ENCODE measurements at places on chromosomes 5 and 9.

DNA sequence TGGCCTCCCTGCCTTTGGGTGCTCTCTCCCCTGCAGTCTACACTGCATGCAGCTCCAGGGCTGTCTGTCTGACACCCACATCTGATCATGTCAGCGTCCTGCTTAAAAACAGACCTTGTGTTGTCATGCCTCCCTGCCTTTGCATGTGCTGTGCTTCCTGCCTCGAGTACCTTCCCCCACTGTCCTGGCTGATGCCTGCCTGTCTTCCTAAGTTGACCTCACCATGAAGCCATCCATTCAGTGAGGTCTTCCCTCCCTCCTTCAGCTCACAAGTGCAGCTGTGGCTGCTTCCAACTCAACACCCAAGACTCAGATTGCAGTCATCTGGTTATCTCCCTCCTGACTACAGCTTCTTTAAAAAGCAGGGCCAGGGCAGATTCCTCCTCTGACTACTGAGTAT is 5.5 kb downstream of the ANGPTL2 start:
- no peak for DNase-seq

GRCh38 chr5:57416278-57416994 is 66.2 kb downstream of the ACTBL2 start:
- no peak for DNase-seq

GRCh38 chr9:127035948-127036347 is 86.5 kb downstream of the ANGPTL2 start:
- no peak for DNase-seq

GRCh38 chr9:78713614-78714405 is 416.9 kb downstream of the PSAT1 start:
- no peak for DNase-seq

DNA sequence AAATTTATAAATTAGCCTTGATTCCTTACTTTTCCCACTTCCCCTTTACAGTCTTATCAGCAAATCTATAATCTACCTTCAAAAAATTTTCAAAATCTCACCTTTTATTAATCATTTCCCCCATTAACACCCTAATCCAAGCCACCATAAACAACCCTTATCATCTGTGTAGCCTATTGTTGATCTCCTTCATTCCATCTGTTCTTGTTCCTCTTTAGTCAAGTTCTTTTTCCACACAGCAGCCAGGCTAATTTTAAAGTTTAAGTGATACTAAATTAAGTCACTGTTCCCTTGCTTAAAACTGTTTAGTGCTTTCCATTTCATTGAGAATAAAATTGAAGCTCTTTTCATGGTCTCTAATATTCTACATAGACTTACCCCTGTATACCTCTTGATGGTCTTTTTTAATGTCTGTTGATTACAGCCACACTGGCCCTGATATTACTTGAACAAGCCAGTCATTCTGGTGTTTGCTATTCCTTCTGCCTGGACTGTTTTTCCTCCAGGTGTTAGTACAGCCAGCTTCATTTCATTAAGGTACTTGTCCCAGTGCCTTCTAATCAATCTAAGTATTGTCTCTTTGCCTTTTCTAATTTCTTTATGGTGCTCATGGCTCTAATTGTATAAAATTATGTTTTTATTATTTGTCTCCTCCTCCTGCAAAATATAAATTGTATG is 31.1 kb downstream of the GPR151 start:
- DNase-seq = no peak

- no peak for DNase-seq
These were observed 401.4 kb downstream of the PSAT1 start for GRCh38 chr9:78698371-78698770.

DNA sequence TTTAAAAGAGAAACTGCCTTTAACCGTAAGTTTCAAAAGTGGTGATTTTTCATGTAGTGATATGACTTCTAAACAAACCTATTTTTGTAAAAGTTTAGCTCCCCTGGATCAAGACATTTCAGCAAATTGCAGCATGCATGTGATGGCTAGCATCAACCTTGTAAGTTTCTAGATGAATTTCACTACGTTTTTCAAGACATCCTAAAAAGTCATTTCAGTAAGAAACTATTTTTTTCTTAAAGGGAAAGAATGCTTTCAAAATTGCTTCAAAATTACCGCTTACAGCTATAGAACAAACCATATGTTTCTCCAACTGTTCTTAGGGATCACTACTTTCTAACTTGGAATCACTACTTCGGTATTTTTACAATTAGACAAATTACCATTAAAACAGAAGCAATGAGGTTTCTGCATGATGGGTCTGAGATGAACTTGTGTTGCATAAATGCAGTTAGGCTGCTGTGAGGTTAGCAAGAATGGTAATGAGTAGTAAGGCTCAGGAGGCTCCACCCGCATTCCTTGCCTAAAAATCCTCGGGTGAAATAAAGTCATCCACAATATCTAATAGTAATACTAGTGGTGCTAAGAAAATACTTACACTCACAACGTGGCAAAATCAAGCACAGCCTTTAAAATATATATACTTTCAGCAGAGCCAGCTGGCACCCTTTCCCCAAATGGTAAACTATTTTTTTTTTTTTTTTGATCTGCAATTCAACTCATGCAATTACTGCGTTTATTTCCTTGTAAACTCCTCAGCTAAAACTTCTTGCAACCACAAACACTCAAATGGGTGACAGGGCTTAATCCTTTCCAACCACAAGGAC is 53.8 kb downstream of the CDC14B start:
- DNase-seq = no peak

DNA sequence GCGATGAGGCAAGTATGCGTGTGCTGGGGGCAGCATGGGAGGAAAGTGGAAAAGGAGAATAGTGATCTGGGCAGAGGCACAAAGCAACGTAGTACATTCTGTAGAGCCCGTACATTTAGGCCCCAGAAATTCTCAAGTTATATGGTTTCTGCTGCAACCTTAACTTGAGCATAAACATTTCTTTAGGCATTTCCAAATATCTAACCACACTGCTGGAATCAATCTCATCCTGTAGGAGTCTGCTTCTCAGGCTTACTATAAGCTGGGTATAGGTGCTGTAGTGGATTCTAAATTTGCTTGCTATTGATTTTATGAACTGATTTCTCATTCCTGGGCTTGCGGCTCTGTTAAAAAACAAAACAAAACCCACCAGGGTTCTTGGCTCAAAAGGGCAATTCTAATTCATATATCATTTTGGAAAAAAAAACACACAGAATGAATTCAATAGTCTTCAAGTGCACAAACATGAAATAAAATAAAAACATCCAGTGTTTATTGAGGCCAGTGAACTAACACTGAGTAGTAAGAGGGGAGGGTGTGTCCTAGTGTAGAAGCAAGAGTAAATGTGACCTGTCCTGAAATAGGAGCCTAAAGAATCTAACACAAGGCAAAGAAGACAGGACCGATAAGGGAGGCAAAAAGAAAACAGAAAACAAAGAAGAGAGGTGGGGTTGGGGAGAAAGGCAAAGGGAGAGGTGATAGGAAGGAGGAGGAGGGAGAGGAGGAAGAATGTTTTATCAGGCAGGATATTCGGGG is 145.5 kb upstream of the LHFPL2 start:
- no peak for DNase-seq

DNA sequence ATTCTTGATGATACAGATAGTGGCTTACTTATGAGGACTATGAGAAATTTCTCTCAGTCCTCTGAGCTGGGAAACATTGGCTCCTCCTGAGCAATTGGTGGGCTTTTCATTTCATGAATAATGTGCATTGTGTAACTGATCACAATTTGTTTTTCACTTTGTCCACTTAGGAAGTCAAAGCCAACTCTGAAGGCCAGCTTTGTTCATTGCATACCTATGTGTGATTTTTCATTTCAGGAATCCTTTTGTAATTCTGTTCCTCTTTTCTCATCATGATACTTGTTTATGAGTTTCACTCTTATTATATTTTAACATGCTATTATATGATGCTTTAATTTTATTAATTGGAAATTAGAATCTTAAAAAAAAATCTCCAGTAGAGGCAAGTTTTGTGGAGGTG is 483.0 kb downstream of the EBF1 start:
- no peak for DNase-seq

DNA sequence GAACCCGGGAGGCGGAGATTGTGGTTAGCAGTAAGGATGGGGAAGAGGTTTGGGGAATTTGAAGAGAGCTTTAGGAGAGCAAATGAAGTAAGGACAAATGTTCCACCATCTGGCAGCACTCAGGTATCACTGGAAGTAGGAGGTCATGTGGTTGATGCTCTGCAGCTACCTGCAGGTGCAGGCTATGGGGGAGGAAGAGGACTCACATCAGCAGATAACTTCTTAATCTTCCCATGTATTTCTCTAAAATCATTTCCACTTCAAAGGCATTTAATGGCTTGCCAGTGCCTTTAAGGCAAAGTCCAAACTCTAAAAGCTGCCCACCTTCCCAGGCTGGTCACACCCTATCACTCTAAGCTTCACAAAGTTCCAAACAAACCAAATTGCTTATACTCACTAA is 8.1 kb upstream of the HAVCR1 start:
- no peak for DNase-seq

- no peak for DNase-seq
These were observed 7.3 kb upstream of the SLC25A48 start for GRCh38 chr5:135826994-135827671.

DNA sequence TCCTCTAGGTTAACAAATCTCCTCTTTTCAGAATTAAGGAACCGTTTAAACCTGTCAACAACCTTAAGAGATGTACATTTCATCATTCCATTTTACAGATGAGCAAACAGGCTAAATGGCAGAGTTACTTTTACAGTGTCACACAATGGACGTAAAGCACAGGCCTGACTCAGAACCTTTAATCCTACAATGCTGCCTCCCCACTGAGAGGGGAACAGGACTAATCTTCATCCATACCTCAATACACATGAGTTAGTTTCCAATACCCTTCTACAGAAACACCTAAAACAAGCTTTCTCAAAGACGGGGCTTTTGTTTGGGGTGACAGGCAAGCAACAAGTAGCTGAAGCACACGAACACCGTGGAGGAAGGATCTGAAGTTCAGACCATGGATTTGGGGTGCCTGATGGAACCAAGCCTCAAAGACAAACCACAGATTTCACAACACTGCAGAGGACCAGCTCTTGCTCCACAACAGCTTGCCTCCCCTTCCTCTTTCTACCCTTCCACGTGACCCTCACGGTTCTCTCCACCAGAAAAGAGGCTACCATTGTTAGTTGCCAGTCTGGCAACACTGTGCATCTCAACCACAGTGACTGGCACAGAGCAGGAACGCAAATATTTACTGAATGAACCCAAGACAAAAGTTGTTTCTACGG is 1.8 kb downstream of the RNF130 start:
- no peak for DNase-seq

DNA sequence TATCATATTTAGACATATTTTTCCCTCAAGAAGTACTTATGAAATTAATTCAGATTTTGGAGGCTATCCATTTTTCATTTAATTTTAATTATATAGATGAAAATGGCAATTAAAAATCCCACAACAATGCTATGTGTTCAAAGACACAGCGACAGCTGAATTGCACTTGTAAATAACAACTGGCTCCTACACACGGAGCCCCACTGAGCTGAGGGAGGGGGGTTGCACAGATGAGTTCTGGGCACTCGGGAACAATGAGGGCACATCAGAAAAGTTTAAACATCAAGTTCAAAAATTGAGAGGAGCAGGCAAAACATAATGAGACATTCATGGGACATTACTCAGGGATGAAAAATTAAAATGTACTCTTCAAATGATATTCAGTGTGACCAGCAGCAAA is 104.9 kb downstream of the MARCHF3 start:
- DNase-seq = no peak

DNA sequence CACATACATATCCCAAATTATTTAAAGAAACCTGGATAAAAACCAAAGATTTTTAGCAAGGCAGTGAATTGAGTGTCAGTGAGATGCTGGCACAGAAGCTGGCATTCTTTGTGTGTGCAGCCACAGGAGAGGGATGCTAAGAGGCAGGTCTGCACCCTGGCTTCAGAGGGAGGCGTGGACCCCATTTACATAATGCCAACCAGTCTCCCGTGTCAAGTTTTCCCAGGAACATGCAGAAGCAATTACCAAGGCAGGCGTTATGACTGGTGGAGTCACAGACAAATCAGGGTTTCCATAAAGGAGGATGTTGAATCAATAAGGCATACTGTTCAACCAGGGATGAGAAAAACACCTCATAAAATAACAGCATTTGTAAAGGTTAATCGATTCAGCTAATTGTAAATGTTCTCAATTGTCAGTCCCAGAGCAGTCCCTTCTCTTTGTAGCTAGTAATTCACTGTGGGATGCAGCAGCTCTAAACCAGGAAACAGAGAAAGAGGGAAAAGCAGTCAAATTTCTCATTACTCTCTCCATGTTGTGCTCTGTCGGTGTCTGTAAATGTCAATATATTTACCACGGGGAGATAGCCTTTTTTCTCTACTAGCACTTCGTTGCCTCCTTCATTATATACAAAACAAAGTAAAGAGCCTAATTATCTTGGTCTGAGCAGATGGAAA is 452.4 kb upstream of the GRAMD2B start:
- no peak for DNase-seq

DNA sequence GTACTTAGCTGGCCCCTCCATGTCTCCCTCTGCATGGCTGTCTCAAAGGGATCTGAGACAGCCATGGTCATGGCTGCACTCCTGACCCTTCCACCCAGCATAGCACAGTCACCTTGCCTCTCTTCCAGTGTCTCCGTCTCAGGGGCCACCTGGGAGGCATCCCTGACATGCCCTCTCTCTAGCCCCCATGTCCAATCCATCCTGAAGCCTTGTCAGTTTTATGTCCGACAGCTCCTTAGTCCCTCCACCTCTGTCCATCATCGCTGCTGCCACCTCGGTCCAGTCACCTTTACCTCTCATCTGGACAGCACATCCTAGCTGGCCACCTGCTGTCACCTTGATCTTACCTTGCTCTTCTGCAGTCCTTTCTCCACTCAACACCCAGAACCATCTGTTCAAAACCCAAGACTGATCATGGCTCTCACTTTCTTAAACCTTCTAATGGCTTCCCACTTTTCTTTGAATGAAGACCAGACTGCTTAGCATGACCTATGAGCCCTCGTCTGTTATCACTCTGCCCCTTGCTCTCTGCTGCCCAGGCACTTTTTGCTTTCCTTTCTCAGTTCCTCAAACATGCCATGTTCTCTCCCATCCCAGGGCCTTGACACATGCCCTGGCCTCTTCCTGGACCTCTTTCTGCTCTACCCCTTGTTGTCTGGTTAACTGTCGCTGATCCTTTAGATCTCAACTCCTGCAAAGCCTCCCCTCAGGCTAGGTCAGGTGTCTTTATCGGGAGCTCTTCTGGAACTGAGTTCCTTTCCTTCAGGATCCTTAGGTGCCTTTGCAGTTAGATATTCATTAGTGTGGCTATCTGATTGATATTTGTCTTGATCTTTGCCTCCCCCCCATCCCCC is 181.8 kb upstream of the PITX1 start:
- DNase-seq = no peak

GRCh38 chr5:159106569-159107282 is 7.0 kb upstream of the EBF1 start:
- DNase-seq = peak; percentile 52

DNA sequence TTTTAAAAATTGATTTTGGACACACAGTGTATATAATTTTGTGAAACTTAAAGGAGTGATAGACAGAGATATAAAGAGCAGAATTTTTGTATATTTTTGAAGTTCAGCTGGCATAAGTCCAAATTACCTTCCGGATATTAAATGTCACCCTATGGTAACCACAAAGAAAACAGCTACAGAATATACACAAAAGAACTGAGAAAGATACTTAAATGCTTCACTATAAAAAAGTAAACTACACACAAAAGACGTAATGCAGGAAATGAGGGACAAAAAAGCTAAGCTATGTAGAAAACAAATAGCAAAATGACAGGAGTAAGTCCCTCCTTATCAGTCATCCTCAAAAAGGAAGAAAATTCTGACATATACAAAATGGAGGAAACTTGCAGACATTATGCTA is 29.4 kb downstream of the HACD4 start:
- DNase-seq = no peak

GRCh38 chr5:172283020-172283861 is at the start of gene UBTD2:
TSS of gene UBTD2 (minus strand) at chr5:172283764. CDS start at chr5:172283665, 99 bp downstream.
- DNase-seq = peak; percentile 38
